ENCODE measurements at places on chromosomes 13 and 19. TPM values are rescaled to one million over a fixed set of nuclear protein-coding genes. Genes with fewer than 3 reads are reported as not detected.
A peak's percentile ranks its signal among the peaks of the same experiment; 100 is the strongest.

- DNase-seq = no peak
These were observed 393.1 kb downstream of the COG6 start for GRCh38 chr13:40048551-40048950.

GRCh38 chr19:41457241-41457640, 14.3 kb downstream of the ERICH4 start:
- no peak for DNase-seq

Gene SRRM5
- polyA plus RNA-seq = 0.79 TPM

GRCh38 chr13:113924184-113924901, 49.5 kb downstream of the C13orf46 start:
- DNase-seq = no peak

DNA sequence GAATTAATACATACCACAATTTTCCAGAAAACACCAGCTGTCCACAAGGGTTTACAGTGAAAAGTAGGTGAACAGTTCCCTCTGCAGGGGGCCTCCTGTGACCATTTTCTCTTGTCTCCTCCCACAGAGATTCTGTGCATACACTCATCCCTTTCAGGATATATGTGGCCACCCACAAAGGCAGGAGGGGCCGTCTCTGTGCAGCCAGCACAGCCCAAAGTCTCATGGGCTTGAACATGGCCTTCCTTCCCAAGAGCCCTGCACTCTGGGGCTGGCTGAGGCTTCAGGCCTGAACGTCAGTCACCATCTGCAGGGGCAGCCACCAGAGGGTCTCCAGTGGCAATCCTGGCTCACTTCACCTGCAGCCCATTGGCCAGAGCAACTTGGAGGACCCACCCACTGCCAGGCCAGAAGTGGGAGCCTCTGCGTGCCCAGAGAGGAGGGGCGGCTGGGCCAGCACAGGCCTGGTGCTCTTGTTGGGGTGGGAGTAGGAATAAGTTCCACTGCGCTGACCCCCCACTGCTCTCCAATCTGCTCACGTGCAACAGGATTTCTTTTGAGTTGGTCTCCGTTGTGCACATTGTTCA, 25.1 kb downstream of the TMEM161A start:
- no peak for DNase-seq

DNA sequence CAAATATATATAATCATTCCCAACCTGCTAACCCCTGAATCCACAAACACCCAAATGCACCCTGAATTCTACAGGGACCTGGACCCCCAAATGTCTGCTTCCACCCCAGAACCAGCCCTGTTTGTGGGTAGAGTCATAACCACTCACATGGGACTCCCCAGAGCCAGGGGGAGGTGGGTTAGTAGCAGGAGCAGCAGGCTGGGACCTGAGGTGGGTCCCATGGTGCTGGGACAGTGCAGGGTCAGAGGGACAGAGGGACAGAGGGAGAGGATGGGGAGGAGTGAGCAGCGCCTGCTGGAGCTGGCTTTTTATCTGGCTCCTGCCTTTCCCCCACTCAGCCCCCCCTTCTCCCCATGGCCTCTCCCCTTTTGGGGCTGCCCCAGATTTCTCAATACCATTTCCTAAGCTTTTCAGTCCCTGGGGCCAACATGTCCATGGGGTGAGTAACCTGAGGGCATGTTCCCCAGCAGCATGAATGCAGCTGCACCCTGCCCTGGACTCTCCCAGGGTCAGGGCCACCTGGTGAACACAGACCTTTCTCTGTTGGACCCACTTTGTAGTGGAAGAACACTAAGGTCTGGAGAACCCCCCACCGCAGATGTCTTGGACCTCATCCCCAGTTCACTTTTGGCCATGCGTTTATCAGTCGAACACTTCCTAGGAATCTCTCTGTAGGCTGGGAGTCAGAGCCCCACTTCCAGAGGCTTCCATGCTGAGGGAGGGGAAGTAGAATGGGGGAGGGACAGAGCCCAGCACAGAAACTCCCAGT, at the start of gene C3:
C3 (minus strand) TSS at position 282 of the 769 bp plus-strand sequence; CDS start at position 221, 61 bp downstream.
- peak; percentile 76 for DNase-seq

GRCh38 chr19:32824191-32824751, 45.3 kb downstream of the SLC7A9 start:
- no peak for DNase-seq

Gene F7
- 12.6 TPM for polyA plus RNA-seq

Gene TSKS
- not detected for polyA plus RNA-seq

- no peak for DNase-seq
These were observed 22.9 kb upstream of the ZNF507 start for GRCh38 chr19:32322541-32322940.

DNA sequence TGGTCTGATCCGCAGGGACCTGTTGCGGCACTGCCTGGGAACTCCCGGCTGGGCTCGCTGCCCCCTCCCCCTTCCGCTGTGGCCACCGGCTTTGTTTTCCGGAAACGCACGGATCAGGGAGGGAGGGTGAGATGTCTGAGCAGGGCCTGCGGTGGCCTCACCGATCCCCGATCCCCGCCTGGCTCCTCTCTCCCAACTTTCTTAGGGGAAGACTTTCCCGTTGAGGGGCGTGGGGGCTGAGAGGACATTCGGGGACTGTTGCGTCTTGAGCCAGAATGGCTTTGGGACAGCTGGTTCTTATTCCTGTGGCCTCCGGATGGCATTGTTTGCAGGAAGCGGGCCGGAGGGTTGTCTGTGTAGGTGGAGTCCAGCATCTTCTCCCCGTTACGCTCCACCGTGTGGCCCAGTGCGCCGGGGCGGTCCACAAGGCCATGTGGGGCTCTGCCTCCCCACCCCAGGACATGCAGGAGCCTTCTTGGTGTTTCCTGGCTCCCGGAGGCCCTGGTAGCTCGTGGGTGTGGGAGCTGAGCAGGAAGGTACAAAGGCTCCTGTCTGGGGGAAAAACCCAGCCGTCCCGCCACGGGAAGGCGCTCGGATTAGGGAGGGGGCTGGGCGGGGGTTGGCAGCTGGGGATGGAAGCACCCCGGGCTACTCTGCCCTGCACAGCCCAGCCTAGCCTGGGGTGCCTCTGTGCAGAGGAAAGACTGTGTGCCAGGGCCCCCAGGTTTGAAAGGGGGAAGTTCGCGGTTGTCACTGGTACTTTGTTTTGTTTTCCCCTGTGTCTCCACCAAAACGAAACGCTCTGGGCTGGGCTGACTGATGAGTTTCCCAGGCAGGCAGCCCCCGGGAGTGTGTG, 1.3 kb downstream of the CSNK1G2 start:
- peak; percentile 87 for DNase-seq

DNA sequence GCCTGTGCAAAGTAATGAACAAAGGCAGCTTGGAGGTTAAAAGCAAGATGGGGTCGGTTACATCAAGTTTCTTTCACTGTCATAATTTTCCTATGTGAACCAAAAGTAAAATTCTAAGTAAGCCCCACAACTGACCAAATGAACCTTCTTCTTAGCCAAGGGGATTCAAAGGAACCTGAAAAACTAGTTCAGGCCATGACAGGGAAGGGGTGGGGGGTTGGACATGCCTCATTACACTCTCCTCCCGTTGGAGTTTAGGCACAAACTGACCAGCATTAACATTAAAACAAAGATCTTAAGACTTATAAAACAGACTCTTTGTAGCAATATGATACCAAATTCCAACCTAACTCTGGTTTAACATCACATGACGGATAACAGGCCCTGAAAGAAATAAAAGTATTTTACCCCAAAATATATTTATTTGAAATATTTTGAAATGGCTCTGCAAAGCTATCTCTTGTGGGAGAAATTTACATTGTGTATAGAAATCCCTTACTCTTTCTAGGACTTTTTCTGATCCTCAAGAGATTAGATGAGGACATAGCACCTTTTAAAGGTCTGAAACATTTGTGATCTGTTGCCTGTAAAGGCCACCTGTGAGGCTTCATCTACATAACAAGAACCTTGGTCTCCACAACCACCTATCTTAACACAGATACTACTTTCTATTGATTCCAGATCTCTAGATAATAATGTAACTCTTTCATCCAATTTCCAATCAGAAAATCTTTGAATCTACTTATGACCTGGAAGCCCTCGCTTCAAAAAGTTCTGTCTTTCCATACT, 1829.0 kb upstream of the MIR17HG start:
- DNase-seq = no peak

Gene TSSK6
- polyA plus RNA-seq = not detected

Gene TRAPPC6A
- 60.1 TPM for polyA plus RNA-seq

DNA sequence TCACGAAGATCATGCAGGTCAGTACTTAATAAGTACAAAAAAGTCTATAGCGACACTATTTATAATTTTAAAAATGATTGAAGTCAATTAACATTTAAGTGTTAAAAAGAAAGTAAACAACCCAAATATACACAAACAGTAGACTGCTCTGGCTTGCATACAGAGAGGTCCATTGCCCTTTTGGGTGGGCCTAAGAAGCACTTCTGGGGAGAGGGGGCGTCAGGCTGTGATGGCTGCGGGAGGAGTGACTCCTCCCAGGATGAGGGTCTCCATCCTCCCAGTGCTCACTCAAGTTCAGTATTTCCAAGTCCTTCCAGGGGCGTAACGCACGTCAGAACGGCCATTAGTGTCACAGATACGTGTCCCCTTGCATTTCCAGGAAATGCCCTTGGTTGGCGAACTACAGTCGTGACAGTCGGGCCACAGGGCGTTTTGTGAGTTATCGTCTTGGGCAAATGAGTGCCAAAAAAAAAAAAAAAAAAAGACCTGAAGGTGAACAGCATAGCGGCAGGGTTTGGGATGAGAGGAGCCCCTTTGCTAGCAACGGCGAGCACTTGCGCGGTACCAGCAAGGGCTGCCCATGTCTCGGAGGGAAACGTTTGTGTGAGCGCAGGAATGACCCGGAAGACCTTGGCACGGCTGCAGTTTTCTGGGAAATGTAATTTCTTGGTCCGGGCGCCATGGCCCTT, at the start of gene SCGB2B2:
SCGB2B2 (minus strand) TSS at position 463 of the 689 bp plus-strand sequence. CDS start 82,596 bp downstream, outside the sequence.
- no peak for DNase-seq

Data from hepatocyte (in vitro differentiated cells).